ENCODE measurements at places on chromosomes 3 and 15.

DNA sequence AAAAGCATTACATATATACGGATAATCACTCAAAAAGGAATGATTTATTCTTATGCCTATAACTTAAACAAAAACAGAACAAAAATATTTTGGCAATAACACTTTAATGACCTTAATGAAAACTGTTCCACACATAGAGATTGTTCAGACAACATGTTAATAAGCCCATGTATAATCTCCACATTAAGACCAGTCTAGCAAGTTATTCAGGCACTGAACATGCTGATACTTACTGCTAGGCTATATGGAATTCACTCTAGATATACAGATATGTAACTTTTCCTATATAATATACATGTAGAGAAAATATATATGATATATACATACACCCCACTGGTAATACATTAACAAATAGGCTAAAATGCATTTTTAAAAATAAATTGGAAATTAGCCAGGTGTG lies 43.8 kb upstream of the USP50 start:
- no peak for DNase-seq

DNA sequence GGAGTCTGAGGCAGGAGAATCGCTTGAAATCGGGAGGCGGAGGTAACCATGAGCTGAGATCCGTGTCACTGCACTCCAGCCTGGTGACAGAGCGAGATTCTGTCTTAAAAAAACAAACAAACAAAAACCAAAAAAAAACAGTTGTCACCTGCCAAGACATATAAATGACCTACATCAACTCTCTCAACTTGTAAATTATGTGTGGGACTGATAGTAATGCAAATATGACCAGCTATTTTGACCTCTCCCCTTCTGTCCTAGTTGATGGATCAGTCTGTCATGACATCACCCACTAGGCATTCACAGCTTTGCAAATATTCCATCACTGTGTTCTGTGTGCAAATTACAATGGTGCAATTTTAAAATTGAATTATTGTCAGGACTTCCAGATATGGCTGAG lies 175.4 kb downstream of the EBLN2 start:
- DNase-seq = no peak

- no peak for DNase-seq
Measured at GRCh38 chr15:74042603-74043424, 39.5 kb downstream of the GOLGA6A start.

DNA sequence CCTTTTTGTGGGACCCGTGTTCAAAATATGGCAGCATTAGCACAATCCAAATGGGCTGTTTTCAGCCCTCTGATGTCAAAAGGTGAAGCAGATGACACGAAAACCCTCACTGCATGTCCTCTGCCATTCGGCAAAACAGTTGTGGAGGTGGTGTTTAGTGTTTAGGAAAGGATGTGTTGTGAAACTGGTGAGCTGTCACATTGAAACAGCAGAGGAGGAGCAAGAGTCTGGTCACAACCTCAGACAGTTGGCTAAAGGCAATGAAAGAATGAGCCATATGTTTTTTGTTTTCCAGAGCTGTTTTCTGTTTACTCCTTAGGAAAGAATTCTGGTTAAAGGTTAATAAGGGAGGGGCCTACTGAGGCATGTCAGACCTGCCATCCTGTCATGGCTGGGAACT lies 140.7 kb downstream of the VPS8 start:
- no peak for DNase-seq

- DNase-seq = no peak
Measured at GRCh38 chr3:61154457-61155198, 96.6 kb downstream of the FHIT start.

- DNase-seq = no peak
Measured at GRCh38 chr3:9339761-9340471, 22.9 kb upstream of the THUMPD3 start.

- DNase-seq = no peak
Measured at GRCh38 chr15:56533731-56534403, 68.9 kb upstream of the MNS1 start.

GRCh38 chr15:83284559-83285283 lies at the start of gene BNC1:
BNC1 (minus strand) TSS chr15:83284664; CDS start chr15:83284628, 36 bp downstream.
- DNase-seq = no peak

DNA sequence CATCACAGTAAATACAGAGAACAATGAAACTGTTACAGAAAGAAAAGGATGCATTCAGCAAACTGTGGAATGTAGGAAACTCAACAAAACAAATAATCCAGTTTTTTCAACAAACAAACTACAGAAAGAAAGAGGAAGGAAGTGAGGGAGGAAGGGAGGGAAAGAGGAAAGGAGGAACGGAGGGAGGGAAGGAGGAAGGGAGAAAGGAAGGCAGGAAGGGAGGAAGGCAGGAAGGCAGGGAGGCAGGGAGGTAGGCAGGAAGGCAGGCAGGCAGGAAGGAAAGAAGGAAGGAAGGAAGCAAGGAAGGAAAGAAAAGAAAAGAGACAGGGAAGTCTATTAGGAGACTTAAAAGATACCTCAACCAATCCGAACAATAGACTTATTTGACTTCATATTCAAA lies 135.7 kb downstream of the EFHB start:
- no peak for DNase-seq

DNA sequence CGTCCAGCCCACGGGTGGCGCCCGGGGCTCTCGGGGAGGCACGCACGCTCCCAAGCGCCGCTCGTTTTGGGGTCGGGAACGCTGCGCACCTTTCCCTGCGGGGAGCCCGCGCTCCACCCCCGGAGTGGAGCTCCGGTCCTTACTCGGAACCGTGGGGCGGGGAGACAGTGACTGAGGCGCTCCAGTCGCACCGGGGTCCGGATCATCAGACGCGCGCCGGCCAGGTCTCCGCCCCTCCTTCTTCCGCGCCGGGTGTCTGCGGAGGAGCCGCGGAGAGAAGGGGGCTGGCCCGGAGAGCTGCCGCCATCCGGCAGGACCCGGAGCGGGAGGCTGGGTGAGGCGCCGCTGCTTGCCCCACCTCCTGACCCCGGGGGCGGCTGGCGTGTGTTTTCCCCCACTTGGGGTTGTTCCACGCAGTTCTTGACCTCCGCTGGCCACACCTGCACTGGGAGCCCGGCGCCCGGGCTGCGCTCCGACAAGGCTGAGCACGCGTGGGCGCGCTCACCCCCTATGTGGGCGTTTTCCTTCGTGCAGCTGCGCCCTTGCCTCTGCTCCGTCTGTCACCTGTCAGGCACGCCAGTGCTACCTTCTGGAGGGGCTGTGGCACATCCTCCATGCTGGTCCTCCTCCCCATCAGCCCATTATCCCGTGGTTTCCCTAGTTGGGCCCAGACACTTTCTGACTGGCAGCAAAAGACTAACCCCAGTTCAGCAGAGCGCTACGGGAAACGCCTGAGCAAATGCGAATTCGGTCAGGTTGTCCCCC lies at the start of gene MCF2L2:
Gene MCF2L2, minus strand, starts transcription at position 173 of the 765 bp plus-strand sequence. CDS start 642 bp downstream, outside the sequence.
- DNase-seq = peak; percentile 21

- DNase-seq = no peak
Measured at GRCh38 chr3:25657293-25657692, 7.4 kb downstream of the TOP2B start.

DNA sequence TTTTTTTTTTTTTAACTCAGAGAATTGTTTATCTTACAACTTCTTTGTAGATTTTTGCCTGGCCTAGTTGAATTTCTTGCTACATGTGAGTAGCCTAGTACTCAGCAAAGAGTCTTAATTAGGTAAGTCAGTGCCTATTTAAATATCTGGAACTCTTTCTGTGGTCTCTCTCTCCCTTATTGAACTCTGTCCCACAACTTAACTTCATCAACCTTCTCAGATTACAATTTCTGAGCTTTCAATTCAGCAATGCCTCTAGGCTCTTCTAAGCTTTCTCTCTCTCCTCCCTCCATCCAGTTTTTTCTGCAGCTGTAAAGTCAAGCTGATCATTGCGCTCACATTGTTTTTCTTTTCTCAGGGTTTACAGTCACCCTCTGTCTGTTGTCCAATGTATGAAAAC lies 517.6 kb upstream of the ROBO1 start:
- DNase-seq = no peak

GRCh38 chr3:103052236-103052830 lies 617.5 kb downstream of the ZPLD1 start:
- peak; percentile 82 for DNase-seq

DNA sequence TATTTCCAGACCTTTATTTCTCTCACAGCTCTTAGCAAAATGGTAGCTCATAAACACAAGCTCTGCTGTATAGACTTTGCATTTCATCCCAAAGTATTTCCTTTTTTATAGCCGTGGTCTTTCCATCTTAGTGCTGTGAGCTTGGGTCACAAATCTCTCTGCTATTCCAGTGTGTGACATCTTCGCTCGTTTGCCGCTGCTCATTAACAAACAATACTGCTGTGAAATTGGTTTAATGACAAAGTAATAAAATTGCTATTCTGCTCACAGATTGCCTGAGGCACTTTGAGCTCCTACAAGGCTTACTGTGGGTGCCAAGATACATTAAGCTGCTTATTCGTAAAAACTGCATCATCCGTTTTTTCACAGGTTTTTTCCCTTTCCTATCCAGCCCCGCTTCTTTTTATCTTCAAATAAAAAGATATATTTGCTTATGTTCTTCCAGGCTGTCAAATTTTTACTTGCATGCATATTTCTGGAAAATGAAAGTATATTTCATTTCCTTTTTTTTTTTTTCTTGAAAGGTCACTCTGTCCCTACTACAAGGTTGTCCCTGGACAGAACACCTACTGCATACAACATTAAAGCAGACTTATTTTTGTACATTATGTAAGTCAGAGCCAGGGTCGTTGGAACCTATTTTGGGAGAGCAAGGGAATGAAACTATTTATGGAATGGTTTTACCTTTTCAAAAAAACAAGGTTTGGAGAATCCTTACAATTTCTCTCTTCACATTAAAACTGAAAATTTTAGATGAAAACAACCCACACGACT lies 174.5 kb downstream of the MEIS2 start:
- no peak for DNase-seq
